ENCODE measurements at places on chromosomes 2 and 18. TPM values are rescaled to one million over a fixed set of nuclear protein-coding genes. Genes with fewer than 3 reads are reported as not detected.

The SERPINB13 gene
- not detected for total RNA-seq

The SNORC gene
- total RNA-seq = 1.4 TPM

GRCh38 chr18:3411854-3412268 is 38.1 kb upstream of the TGIF1 start:
- no peaks in the 10 kb centered on the region for H3K36me3 ChIP-seq
- H3K27me3 ChIP-seq = no peaks in the 10 kb centered on the region
- DNase-seq = no peak
- H3K4me3 ChIP-seq = no peak overlapping the region
- H3K27ac ChIP-seq = no peak overlapping the region
- H3K4me1 ChIP-seq = peaks cover 9% of the 10 kb centered on the region

GRCh38 chr18:66749481-66750035 is 145.7 kb upstream of the CDH19 start:
- no peak overlapping the region for H3K27ac ChIP-seq
- no peaks in the 10 kb centered on the region for H3K4me1 ChIP-seq
- no peaks in the 10 kb centered on the region for H3K27me3 ChIP-seq
- no peak for DNase-seq
- no peaks in the 10 kb centered on the region for H3K36me3 ChIP-seq

DNA sequence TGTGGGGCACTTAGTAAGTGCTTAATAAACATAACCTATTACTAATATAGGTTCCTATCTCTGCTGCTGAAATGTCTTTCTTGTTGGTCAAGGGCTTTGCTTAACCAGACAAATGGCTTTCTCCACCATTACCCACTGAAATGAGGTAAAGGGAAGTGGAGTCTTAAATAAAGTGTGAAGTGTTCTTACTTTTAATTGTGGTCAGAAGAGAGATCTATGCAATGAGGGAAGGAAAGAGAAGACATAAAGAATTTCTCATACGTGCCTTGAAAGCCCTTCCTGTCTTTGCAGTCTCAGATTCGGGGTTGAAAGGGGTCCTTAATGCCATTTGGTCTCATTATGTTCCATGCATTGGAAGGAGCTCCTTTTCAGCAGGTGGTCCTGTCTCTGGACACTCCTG is 6.9 kb upstream of the CXCR4 start:
- DNase-seq = no peak
- H3K36me3 ChIP-seq = peaks cover 5% of the 10 kb centered on the region
- H3K4me3 ChIP-seq = no peak overlapping the region
- H3K27ac ChIP-seq = no peak overlapping the region

- no peak for DNase-seq
- H3K4me1 ChIP-seq = peaks cover 19% of the 10 kb centered on the region
- no peak overlapping the region for H3K4me3 ChIP-seq
- no peak overlapping the region for H3K27ac ChIP-seq
Measured at GRCh38 chr2:102137138-102137537, 5.4 kb upstream of the IL1R1 start.

GRCh38 chr18:42414756-42415454 is 459.9 kb downstream of the PIK3C3 start:
- H3K36me3 ChIP-seq = no peaks in the 10 kb centered on the region
- no peak for DNase-seq
- H3K4me1 ChIP-seq = no peaks in the 10 kb centered on the region

DNA sequence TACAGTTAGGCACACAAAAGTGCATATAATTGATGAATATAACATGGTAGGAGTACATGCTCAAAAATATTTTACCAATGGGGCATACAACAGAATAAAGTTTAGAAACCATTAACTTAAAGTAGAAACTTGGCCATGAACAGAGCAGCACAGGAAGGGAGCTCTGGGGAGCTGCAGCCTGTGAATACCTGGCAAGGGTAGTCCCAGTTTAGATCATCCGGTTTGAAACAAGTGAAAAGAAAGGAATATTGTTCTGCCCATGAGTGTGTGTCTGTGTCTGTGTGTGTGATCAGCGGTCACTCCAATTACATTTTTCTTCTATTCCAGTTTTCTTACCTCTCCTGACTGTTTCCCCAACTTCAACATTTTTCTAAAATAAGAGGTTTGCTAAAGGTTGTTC is 233.0 kb downstream of the ALK start:
- H3K27me3 ChIP-seq = peaks cover 12% of the 10 kb centered on the region
- DNase-seq = no peak
- no peaks in the 10 kb centered on the region for H3K36me3 ChIP-seq
- H3K4me3 ChIP-seq = no peak overlapping the region
- no peaks in the 10 kb centered on the region for H3K4me1 ChIP-seq

DNA sequence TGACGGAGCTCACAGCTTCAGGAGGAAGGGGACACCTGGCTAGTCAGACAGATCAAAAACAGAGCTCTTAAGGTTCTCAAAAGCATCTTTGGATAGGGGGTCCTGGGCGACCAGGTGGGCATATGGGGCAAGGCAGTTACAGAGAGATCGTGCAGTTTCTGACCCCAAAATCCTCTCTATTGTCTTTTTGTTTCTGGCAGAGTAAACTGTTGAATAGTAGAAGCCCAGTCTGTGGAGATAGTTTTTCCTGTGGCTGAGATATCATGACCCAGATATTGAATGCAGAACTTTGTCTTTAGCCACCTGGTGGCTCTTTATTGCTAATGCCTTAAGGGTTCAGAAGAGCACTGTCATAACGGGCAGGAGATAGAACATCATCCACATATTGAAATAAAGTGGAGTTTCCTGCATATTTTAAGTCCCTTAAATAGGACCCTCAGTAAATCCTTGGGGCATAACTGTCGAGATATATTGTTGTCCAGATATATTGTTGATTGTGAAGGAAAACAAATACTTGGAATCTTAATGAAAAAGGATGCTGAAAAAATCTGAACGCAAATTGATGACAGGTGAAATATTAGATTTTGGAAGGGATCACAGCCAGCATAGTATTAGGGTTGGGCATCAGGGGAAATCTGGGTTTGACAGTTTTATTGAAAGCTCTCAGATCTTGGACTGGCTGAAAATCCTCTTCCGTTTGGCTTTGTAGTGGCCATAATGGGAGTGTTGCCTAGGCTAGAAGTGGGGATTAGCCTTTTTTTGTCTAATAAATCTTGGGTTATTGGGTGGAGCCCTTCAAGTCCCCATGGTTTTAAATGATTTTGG is 14.1 kb upstream of the ZDBF2 start:
- no peak overlapping the region for H3K27ac ChIP-seq
- peaks cover 4% of the 10 kb centered on the region for H3K4me1 ChIP-seq
- no peak for DNase-seq
- H3K36me3 ChIP-seq = no peaks in the 10 kb centered on the region
- H3K4me3 ChIP-seq = no peak overlapping the region
- H3K27me3 ChIP-seq = peaks cover 77% of the 10 kb centered on the region
